ENCODE measurements at places on chromosomes 1 and 21.
A peak's percentile ranks its signal among the peaks of the same experiment; 100 is the strongest.

DNA sequence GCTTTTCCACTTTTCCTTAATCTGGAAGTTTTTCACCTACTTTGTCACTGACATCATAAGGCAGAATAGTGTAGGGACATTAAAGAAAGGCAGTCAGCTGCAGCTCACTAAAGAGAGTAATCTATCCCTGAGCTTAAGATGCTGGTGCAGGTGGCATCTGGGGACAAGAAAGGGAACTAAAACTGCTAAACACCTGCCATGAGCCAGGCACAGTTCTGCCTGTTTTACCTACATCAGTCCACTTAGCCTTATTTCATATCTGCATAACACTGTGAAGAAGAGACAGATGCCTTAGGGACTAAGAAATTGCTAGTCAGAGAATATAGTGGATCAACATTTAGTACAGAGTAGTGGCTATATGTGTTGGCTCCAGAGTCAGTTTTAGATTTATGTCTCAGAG lies 88.1 kb downstream of the GPATCH2 start:
- no peak for DNase-seq

- no peak for DNase-seq
Observed at GRCh38 chr1:51415963-51416362, 85.6 kb upstream of the TTC39A start.

GRCh38 chr21:15754640-15755039 lies 24.9 kb downstream of the USP25 start:
- DNase-seq = peak; percentile 60

GRCh38 chr1:212587016-212587887 lies 21.3 kb upstream of the ATF3 start:
- peak; percentile 83 for DNase-seq

GRCh38 chr1:182633657-182634281 lies 29.6 kb upstream of the RGS16 start:
- no peak for DNase-seq

DNA sequence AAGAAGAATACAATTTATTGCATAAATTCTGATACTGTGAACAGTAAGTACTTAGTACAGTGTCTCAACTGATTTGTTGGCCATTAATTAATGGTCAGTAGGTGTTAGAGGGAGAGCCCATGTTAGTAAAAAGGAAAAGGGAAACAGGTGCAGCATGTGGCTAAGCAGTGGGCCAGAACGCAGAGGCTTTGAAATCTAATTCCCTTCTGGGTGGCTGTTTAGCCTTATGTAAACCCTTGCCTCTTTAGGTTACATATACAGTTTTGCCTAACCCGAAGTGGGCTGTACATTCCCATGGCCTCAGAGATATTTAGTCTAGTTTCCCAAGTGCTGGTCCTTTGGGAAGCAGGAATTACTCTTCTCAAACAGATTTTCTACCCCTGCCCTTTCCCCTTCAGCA lies 43.5 kb upstream of the BCL9 start:
- no peak for DNase-seq

GRCh38 chr1:181504399-181504842 lies 21.1 kb downstream of the CACNA1E start:
- DNase-seq = peak; percentile 24

DNA sequence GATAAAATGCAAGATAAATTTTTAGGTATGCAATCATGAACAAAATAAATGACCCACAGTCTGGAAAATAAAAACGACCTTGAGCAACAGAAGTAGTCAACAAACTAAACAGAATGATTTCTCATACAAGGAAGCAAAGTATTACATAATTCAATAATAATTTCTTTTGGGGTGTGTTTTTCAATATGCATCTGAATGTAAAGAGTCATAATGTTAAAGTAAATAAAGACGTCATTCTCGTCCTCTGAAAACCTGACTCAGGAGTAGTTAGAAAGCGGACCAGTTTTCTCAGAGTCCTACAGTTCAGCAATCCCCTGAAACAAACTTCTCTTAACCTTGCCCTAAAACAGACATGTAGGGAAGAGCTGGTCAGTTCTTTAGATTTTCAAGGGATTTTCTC lies 18.6 kb downstream of the CDC42BPA start:
- DNase-seq = peak; percentile 18

- no peak for DNase-seq
Observed at GRCh38 chr1:166470014-166470413, 303.2 kb upstream of the FAM78B start.

DNA sequence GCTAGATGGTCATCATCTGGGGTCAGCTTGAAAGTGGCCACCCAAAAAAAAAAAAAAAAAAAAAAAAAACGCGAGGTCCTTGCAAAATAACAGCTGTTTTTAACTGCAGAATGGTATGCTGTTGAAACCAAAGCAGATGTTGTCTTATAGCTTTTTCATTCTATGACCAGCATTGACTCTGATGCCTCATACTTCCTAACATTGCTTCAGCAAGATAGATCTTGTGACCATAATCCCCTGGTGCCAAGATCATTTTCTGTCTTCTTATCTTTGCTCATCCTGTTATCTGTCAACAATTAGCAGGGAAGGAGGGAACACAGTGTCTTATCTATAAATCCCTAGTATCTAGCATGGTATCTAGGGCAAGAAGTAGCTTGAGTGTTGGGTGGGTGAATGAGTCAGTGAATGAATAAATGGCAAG lies 181.5 kb downstream of the PLPP3 start:
- DNase-seq = no peak

GRCh38 chr1:28864695-28865094 lies 49.7 kb upstream of the EPB41 start:
- DNase-seq = no peak

- no peak for DNase-seq
Observed at GRCh38 chr1:6666696-6667095, 34.9 kb downstream of the DNAJC11 start.

DNA sequence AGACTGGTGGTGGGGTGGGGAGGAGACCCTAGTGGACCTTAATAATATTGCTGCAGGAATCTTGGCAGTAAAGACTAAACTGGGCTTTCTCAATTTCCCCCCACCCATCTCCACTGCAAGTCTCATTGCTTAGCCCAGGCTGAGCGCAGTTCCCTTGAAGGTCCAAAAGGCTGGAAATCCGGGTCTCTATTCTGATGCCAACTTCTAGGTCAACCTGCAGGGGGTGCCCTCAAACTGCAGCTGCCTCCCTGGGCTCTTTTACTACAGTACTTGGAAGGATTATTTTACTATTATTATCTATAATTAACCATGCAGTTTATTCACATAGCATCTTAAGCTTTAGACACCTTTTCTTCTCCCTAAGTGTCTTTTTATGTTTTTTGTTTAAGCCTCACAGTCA lies 85.4 kb upstream of the WARS2 start:
- no peak for DNase-seq

DNA sequence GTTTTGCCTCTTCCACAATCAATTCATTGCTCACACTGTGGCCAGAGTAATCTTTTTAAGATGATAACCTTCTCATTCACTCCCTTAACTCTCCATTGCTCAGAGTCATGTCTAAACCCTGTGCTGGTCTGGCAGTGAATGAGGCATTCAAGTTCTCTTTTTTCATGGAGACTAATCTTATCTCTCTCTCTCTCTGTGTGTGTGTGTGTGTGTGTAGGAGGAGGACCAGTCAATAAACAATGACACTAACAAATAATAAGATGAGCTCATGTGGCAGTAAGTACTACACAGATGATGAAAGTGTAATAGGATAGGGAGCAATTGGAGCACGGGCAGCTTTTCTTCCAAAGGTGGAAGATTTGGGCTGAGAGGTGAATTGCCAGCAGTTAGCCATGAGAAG lies 122.0 kb upstream of the B3GALT2 start:
- DNase-seq = no peak

GRCh38 chr1:217133958-217134856 lies 411.0 kb upstream of the ESRRG start:
- DNase-seq = peak; percentile 14

- peak; percentile 79 for DNase-seq
Observed at GRCh38 chr1:77824079-77824478, 44.6 kb downstream of the MIGA1 start.

GRCh38 chr1:157146244-157146643 lies 8.0 kb upstream of the ETV3 start:
- DNase-seq = no peak

- no peak for DNase-seq
Observed at GRCh38 chr1:228062812-228063211, 19.7 kb upstream of the ARF1 start.

DNA sequence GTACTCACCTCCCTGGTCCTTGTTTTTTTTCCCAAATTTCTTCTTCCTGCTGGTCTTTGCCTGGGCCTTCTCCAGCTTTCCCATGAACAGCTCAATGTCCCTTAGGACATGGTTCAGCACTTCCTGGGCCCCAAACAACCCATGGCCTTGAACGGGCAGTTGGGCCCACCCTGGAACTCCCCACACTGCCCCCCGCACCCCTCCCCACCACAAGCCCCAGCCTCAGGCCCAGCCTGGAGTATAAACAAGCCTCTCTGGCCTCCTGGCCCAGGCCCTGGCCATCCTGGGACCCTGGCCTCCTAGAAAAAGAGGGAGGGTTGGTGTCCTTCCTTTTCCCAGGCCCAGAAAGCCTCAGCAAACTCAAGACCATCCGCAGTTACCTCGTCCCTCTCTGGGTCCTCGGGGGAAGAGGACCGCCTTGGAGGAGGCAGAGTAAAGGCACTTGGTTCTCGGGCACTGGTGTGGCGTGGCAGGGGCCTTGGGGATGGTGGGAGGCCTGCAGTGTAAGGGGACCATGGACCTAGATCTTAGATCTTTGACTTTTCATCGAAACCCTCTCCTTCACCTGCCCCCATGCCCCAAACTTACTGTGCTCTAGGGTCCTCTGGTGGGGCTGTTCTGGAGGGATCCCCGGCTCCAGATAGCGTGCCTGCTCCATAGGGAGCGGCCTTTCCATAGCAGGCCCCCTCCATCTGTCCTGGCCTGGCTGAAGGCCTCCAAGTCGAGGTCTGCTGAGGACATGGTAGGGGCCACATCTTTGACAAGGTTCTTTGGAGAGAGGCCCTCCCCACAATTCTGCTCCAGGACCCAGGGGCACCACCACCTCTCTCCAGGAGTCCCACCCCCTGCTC lies 5.6 kb downstream of the EPS8L3 start:
- no peak for DNase-seq

GRCh38 chr1:162055062-162055461 lies 14.4 kb upstream of the NOS1AP start:
- peak; percentile 90 for DNase-seq

- DNase-seq = no peak
Observed at GRCh38 chr1:101452825-101453224, 216.0 kb downstream of the S1PR1 start.

GRCh38 chr21:39737376-39738000 lies 7.5 kb upstream of the IGSF5 start:
- DNase-seq = no peak

DNA sequence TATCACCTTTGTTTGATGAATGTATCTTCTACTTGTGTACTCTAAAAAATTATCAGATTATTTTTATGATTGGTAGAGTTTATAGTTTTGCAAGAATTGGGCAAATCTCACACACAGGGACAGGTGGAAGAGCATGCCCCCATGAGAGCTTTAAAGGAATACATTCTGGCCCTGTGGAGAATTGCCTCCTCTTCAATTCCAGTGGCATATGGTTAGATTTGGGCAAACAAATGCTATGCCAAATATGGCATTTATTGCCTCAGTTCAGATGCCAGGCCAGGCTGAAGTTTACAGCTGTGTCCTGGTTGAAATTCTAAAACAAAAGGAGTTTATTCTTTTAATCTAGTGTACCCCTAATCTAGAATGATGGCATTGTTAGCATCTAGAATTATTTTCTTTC lies 162.4 kb upstream of the CACYBP start:
- DNase-seq = no peak

- DNase-seq = no peak
Observed at GRCh38 chr1:201793306-201793925, 35.5 kb upstream of the IPO9 start.

DNA sequence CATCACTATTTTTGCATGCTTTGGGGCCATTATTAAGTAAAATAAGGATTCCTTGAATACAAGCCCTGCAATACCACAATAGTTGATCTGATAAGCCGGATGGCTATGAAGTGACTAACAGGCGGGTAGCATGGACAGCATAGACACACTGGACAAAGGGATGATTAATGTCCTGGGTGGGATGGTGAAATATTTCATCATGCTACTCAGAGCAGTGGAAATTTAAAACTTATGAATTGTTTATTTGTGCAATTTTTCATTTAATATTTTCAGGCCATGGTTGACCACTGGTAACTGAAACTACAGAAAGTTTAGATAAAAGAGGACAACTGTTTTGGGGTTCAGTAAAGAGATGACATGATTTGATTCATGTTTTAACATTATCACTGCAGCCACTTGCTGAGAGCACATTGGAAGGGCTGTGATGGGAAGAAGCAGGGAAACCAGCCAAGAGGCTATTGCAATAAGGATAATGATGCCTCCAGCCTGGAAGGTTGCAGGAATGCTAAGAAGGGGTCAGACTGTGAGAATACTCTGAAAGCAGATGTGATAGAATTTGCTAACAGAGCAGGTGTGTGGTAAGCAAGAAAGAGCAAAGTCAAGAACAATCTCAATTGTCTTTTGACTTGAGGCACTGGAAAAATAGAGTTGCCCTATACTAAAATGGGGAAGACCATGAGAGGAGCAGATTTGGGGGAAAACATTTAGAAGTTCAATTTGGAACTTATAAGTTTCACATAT lies 62.5 kb upstream of the TNFSF4 start:
- DNase-seq = peak; percentile 92

- DNase-seq = no peak
Observed at GRCh38 chr1:178540204-178540603, 27.3 kb downstream of the TEX35 start.

DNA sequence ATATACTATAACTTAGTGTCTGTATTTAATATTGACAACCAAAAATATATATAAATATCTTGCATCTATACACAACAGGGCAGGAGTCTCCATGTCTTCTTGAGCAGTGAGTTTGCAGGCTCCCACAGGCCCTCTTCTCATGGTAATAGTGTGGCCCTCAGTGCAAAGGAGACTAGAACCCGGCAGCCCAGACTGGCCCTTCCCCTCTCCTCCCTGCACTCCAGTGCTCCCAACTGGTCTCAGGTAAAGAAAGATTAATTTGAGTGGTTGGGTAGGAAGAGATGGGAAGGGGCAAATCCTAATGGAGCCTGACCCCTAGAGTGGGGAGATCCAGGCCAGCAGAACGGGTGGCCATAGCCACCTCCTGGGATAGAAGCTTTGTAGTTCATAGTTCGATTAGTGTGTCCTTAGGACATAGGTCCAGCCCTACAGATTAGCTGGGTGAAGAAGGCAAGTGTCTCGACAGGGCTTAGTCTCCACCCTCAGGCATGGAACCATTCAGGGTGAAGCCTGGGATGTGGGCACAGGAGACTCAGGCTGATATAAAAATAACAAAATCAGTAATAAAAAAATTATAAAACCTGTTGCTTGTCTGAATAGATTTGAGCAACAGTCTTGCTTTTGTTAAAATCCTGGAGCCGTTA lies 32.3 kb downstream of the SLC2A1 start:
- no peak for DNase-seq

GRCh38 chr1:2133039-2133878 lies 61.3 kb downstream of the FAAP20 start:
- peak; percentile 98 for DNase-seq
